Right atrium auricular region (tissue), 2 donors: ENCODE measurements at places on chromosomes 5 and 9.
A peak's percentile ranks its signal among the peaks of the same experiment; 100 is the strongest.

DNA sequence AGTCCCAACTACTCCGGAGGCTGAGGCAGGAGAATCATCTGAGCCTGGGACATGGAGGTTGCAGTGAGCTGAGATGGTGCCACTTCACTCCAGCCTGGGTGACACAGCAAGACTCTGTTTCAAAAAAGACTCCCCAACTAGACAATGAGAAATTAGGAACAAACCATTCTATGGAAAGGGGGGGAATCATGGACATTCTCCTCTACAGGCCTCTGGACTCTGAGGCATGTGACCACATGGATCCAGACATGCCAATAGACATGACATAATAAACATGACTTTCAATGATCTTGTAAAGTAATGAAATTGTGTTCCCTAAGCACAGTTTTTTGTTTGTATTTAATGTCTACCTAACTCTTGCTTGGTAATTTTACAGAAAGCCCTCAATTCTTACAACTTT is 8.8 kb downstream of the HOMER1 start:
- DNase-seq: no peak

- no peak for DNase-seq
These were observed 6.5 kb upstream of the OXCT1 start for GRCh38 chr5:41876678-41877077.

DNA sequence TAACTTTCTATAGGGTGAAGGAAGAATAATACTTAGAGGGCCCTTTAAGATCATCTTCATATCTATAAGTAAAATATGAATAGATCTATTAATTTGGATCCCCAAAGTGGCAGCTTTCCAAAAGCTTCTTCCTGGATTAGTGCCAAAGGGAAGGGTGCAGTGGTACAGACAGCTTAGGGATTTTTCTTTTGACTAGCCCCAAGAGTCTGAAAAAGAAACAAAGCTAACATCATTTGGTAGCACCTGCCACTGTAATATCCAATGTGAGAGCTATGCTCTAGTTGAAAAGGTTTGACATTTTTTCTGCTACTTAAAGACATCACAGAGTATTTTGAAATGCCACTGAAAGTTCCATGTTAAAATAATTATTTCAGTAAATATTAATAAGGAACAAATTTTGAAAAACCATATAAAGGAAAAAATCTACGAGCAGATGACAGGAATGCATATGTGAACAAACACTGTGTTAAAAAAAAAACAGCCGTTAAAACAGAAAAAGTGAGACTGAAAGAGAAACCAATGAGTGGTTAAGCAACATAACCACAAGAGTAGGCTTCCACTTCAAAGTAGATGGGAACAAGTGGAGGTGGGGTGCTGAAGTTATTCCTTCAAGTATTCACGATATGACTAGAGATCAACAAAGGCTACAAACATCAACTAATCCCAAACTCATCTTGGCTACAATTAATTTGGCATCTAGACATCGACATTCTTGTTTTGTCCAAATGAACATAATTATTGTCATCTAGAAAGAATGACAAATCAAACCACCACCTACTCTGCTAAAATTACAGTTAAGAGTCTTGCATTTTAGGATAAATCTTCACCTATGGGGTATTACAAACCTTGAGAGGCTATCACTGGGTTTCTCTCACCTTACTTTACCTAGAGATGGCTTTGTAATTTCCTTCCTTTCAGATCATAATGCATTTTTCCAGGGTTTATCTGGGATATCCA is 137.5 kb downstream of the CPLANE1 start:
- no peak for DNase-seq

GRCh38 chr5:150242251-150242894 is 47.2 kb downstream of the CAMK2A start:
- no peak for DNase-seq

DNA sequence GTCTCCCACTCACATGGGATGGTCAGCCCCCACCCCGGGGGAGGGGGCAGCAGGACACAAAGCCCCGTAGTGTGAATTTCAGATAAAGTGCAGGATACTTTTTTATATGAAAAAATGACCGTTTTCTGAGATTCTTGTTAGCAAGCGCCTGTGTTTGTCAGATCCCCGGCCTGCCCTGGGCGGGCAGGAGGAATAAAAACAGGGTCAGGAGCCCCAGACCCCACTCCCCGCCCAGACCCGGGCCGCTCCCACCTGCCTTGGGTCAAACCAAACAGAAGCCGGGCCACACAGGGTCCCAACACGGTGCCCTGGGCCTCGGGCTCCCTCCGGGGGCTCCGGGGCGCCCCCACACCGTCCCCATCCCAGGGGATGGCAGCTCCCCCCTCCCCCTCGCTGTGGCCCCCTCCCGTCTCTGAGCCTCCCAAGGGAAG is 13.5 kb upstream of the NRARP start:
- DNase-seq: no peak

DNA sequence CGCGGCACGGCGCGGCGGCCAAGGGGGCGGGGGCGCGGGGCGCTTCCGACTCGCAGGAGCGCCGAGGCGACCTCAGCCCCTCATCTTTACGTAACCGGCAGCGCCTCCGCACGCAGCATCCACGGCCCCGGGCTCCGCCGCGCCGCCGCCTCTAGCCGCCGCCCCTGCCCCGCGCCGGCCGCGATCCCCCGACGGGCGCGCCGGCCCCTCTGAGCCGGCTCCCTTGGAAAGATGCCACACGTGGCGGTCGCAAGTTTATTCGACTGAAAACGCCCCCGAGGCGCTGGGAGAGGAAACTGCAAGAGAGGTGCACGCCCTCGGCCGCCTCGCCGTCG is 1.0 kb downstream of the KLF9 start:
- no peak for DNase-seq

DNA sequence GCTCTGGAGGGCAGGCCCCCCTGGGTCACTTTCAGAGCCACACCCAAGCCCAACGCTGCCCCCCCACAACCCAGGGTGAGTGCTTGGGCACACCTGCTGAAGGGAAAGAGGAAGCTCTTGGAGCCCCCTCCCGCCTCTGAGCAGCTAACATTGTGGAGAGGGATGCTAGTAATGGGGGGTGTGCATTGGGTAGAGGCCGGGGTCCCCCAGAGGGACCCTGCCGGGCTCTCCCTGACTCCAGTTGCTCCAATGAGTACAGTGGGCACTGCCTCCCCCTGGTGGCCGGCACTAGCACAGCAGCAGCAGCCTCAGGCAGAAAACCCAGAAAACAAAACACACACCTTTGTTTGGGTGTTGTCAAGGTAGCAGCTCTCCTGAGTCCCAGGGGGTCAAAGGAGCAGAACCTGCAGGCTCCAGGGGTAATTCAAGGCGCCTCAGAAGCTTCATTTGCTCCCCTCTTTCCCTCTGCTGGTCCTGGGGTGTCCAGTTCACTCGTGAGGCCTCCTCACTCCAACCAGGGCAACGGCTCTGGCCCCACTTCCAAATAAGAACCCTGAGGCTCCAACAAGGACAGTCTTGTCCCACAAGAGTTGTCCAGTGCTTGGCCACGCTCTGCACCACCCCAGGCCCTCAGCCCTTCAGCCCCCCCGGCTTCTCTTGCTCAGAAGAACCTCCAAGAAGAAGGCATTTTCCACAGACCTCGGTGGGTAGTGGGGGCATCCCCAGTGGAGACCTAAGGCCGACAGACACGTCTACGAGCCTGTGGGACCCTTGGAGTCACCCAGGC is 16.1 kb downstream of the GBGT1 start:
- peak; percentile 86 for DNase-seq

DNA sequence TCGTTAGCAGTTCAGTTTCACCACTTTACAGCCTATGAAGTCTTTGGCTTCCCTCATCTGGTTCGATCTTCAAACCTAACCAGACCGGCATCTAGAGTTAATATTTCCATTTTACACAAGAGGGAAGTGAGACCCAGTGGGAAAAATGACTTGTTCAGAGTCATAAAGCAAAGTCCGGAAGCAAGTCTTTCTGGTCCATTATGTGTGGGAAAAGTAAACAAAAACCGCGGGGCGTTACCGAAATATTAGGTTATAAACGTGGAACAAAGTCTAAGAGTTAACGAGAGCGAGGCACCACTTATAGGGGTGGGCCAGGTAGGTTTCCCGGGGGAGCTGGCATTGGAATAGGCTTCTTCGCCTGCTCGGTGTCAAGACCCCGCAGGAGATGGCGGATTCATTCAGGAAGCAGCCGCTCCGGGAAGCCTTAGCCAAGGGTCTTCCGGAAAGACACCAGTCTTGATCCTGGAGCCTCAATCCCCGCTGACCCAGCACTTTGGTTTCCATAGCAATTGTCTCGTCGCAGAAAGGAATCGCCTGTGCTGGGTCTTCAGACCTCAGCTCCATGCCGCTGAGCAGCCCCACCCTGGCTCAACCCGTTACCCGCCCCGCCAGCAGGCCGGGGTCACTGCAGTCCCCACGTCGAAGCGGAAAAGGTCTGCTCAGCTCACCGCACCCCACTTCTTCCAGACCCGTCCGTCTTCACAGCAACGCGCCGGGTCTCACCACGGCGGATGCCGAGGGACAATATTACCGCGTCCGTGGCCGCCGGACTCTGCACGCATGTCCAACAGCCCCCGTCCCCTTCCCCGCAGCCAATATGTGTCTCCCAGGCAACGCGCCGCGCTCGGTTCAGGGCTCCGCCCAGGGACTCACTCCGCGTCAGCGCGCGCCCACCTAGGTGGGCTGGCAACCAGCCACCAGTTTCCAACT is at the start of gene C5orf52:
TSS of gene C5orf52 (plus strand) at position 872 of the 930 bp plus-strand sequence. CDS start 82 bp downstream, outside the sequence.
- peak; percentile 55 for DNase-seq

GRCh38 chr5:1867114-1867814 is 15.5 kb downstream of the IRX4 start:
- no peak for DNase-seq

DNA sequence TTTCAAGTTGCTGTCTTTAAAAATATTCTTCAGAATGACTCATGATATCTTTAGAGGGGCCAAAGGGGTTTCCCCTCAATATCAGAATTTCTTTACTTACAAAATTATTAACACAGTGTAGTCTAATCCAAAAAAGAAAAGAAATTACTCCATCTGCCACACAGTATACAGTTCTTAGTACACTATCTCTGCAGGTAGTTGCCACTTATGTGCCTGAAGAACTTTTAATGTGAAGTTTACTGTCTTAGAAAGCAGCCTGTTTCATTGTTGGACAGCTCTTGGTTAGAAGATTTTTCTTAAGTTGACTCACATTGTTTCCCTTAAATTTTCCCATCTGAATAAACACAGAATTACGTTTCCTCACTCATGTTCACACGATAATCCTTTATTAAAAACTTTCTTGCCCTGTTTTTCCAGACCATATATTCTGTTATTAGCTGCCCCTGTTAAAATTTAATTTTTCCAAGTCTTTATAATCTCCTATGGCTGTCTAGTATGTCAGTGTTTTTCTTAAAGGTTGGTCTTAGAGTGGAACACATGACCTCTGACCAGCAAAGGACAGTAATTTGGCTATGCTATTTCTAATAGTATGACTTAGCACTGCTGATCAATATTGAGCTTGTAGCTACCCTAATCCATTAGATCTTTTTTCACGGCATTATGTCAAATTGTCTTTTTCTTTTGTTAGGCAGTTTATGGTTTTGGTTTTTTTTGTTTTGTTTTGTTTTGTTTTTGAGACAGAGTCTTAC is 21.8 kb upstream of the FKTN start:
- no peak for DNase-seq

- no peak for DNase-seq
These were observed 28.4 kb downstream of the PSAT1 start for GRCh38 chr9:78325343-78325742.

DNA sequence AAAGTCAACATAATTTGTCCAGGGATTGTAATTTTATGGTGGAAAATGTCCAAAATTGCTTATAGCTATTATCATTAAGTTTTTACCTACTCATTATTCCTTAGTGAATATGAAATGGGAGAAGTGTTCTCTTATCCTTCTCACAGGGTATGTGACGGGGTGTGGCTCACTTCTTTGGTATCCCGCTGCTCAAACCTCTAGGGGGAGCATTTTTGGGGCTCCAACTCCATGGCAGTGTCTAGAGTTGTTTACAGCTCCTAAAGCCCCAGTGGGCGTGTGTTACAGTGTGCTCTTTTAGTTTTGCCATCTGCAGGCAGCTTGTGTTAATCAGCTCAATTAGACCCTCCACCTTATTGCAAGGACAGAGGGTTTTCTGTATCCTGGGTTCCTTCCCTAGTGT is 89.4 kb downstream of the CDKN2A start:
- DNase-seq: no peak

DNA sequence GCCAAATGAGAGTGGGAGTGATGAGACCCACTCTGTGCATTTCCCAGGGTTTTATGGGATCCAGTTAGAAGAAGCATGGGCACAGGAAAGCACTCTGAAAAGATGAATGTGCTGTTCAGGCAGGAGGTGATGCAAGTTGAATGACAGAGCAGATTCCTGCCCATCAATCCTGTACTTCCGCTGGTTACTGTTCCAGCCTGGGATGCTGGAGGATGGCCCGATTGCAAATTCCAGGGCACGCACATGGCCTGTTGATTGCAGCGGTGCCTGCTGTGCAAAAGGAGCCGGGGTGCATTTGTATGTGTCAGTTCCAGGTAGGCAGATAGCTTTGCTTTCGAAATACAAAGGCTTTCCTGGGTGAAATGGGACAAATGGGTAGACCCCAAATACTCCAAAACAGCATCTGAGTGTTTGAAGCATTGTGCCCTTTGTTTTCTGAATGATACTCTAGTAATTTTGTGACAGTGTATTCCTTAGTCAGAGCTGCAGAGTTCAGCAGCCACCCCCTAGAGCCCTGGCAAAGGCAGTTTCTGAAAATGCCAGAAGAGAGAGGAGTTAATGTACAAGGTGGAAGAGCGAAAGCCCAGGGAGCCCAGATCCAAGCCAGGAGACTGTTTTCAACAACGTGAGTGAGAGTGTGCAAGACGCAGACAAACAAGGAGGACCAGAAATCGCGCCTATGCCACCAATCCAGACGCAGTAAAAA is 454.2 kb upstream of the CLINT1 start:
- no peak for DNase-seq

GRCh38 chr5:136070486-136071285 is 41.9 kb downstream of the TGFBI start:
- peak; percentile 55 for DNase-seq

DNA sequence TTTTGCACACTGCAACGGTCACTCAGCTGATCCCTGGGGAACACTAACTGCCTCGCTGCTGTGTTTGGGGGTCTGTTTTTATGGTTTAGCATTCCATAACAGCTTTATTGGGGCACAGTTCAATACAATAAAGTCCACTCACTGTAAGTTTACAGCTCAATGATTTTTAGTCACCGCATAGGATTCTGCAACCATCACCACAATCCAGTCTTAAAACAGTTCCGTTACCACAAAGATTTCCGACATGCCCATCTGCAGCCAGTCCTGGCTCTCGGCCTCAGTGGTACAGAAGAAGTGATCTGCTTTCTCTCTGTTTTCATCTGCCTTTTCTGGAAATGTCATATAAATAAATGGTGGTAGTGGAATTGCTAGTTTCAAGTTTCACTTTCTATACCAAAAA is 23.6 kb downstream of the OR2V2 start:
- DNase-seq: no peak

GRCh38 chr5:111447822-111448221 is 64.5 kb downstream of the STARD4 start:
- DNase-seq: no peak

DNA sequence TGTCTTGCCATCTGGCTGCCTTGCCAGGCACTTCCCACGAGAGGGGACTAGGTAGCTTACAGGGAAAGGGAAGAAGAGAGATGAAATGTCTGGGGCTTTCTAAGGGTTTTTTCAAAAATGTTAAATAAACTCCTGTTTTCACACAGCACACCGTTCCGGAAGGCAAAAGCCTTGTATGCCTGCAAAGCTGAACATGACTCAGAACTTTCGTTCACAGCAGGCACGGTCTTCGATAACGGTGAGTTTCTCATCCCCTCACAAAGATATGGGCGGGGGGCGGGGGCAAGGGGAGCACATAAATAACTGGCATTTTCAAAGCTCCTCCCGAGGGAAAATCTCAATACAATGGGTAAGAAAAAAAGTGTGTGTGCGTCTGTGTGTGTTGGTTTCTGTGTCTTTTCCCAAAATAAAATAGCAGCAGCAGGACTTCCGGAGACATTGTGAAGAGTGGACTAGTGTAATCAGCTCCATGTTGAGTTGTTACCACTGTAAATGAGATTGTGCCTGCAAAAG is 189.6 kb downstream of the NR3C1 start:
- no peak for DNase-seq
